NCI-H187 treated with DMSO at 0.1 percent for 48 hours (cell line): ENCODE measurements at places on chromosomes 2 and 18.

GRCh38 chr2:230269715-230270114, 44.2 kb downstream of the SP140 start:
- DNase-seq, result no peak

- DNase-seq, result no peak
Observed at GRCh38 chr2:68238955-68239822, 13.1 kb downstream of the PPP3R1 start.

DNA sequence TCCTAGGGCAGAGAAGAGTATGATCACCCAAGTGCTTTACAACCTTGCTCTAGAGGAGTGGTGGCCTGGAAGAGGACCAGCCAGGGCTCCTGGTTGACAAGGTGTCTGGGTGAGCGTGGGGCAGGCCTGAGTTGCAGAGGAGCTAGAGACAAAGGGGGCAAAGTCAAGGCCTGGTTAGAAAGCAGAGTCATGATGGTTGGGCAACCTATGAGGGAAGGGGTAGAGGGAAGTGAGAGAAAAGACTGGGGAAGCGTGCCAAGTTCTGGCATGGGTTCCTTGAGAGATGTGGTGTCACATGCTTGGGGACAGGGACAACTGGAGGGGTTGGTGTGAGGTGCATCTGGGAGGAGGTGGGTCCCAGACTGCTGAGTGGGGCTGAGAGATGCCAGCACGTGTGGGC, 13.5 kb downstream of the ZFP36L2 start:
- DNase-seq, result no peak

DNA sequence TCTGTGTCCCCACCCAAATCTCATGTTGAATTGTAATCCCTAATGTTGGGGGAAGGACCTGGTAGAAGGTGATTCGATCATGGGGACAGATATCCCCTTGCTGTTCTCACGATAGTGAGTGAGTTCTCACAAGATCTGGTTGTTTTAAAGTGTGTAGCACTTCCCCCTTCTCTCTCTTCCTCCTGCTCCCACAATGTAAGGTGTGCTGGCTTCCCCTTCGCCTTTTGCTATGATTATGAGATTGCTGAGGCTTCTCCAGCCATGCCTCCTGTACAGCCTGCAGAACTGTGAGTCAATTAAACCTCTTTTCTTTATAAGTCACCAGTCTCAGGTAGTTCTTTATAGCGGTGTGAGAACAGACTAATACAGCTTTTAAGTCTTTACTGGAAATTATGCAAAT, 193.3 kb upstream of the RBBP8 start:
- no peak for DNase-seq

DNA sequence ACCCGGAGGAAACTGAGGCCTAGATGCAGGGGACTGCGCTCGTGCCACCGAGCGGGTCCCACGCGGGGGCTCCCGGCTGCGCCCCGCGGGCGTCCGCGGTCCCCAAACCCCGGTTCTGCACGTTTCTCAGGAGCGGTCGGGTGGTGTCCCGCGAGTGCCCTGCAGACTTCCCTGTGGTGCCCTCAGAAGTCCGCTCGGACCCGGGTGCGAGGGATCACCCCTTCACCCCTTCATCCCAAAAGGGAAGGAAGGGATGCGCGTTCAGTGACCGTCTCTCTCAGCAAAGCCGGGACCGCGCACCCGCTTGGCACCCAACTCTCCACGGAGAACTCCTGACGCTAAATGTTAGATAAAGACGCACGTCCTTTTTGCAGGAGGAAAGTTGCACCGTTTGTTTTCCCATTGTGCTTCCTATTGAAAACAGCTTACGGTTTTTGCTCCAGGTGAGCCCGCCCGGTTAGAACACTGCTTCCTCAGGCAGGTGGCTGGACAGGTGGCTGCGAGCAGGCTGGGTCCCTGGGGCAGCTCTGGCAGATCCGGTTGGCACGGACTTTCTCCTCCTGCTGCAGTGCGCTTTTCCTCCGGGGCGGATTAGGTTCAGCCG, 779 bp downstream of the DGKD start:
- no peak for DNase-seq

DNA sequence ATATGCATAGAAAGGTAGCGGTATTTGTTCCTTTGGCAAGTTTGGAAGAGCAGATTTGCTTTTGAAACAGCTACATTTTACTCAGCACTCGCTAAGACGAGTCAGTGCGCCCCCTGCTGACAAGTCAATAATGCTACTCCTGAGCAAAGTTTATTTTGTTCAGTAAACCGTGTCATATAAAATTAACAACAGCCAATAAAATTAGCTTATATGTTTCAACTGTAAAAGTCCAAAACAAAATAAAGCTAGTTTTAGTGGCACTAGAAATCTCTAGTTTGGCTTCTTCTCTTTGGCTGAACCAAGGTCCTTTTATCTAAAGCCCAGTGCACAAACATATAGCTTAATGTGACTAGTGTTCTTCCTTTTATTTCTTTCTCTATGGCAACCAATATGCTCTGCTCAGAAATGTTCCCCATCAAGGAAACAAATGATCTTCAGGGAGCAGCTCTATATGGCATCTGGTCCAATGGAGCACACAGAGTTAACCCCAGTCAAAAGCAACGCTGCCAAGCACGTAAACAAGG, 4.2 kb upstream of the POU3F3 start:
- DNase-seq, result no peak

DNA sequence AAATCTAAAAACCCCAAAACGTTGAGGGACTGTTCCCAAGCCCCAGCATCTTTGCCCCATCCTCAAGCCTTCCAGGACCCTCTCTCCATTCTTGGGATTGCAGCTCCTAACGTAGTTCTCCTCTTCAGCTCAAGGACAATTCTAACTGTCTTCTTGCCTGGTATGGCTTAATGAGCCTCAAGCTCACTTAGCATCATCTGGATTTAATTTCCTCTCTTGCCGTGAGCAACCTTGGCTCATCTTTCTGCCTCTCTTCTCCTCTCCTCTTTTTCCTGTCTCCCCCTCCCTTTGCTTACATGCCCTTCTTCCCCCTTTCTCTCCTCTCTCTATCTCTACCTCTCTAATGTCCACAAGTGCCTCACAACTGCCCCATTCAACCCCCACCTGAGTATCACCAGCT, 44.2 kb downstream of the TACR1 start:
- no peak for DNase-seq

- DNase-seq, result no peak
Observed at GRCh38 chr2:151570191-151570590, 160.5 kb downstream of the RIF1 start.

DNA sequence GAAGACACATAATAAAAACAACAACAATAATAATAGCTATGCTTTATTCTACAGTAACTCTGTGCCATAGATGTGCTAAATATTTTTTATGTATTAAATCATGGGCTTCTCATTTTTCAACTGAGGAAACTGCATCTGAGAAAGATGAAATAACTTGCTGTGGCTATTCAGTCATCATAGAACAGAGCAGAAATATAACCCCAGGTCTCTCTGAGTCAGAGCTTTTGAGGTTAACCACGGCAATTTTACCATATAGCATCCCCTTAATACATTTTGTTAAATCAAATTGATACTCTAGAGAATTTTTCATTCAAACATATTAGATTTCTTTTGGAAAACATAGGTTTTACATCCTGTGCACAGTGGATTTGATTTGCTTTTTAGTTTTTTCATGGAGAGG, 586.6 kb upstream of the KLHL29 start:
- DNase-seq, result no peak

DNA sequence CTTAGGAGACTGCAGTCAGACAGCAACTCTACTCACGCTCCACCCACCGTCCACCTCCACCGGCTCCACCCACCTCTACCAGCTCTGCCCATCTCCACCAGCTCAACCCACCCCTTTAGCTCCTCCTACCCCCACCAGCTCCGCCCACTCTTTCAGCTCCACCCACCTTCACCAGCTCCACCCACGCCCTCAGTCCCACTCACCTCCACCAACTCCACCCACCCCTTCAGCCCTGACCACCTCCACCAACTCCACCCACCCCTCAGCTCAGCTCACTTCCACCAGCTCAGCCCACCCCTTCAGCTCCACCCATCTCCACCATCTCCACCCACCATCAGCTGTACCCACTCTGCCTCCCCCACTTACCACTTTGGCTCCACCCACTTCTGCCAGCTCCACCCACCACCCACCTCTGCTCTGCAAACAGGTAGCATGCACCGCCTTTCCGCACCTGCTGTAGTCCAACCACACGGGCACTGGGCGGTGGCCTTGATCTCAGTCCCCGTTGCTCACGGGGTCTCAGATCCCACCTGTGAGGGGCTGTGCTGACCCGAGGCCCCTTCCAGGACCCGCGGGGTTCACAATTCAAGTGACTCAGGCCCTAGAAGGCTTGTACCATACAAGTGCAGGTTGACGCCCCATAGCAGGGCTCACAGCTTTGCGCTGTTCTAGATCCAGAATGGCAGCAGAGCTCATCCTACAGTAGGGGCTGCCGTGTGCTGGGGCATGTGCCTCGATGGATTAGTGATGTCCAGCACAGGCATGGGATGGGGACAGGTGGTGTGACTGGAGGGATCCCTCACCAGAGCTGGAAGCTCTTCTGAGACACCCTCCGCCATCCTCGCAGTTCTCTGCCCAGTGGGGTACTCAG, 77.2 kb upstream of the OTOS start:
- no peak for DNase-seq

- DNase-seq, result no peak
Observed at GRCh38 chr2:37100054-37100453, 15.7 kb downstream of the GPATCH11 start.
